Stimulated activated CD4-positive, alpha-beta T cell treated with anti-CD3 and anti-CD28 coated beads, Interleukin-2, amount 100 ng/mL, for 4 hours (primary cell): ENCODE measurements at places on chromosomes 7 and 10.
A peak's percentile ranks its signal among the peaks of the same experiment; 100 is the strongest.

GRCh38 chr7:52463341-52463740 is 572.1 kb upstream of the POM121L12 start:
- DNase-seq = no peak

- no peak for DNase-seq
Measured at GRCh38 chr7:20214921-20215669, 2.1 kb downstream of the MACC1 start.

DNA sequence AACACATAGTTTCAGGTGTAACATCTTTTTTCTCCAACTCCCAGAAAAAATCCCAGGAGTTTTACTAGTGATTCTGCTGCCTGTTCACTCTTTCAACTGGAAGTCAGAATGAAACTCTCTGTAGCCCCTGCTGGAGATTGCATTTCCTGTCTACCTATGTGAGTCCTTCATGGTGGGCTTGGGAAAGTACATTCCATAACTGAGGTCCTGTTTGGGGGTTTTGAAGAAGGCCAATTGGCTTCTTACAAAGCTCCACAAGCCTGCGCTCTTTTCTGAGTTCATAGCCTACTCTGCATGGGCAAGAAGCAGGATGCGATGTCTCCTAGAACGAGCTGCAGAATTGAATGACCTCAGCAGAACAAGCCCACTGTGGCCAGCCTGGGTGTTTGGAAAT is 86.7 kb downstream of the LYZL2 start:
- no peak for DNase-seq

GRCh38 chr10:91435241-91435640 is 25.1 kb downstream of the HECTD2 start:
- DNase-seq = no peak

- no peak for DNase-seq
Measured at GRCh38 chr7:32447218-32447617, 43.0 kb downstream of the LSM5 start.

- peak; percentile 50 for DNase-seq
Measured at GRCh38 chr7:100396421-100396982, 23.2 kb downstream of the PILRA start.

GRCh38 chr10:58666024-58666423 is 153.4 kb downstream of the BICC1 start:
- DNase-seq = no peak

GRCh38 chr7:30937416-30937815 is 25.8 kb downstream of the AQP1 start:
- DNase-seq = no peak

DNA sequence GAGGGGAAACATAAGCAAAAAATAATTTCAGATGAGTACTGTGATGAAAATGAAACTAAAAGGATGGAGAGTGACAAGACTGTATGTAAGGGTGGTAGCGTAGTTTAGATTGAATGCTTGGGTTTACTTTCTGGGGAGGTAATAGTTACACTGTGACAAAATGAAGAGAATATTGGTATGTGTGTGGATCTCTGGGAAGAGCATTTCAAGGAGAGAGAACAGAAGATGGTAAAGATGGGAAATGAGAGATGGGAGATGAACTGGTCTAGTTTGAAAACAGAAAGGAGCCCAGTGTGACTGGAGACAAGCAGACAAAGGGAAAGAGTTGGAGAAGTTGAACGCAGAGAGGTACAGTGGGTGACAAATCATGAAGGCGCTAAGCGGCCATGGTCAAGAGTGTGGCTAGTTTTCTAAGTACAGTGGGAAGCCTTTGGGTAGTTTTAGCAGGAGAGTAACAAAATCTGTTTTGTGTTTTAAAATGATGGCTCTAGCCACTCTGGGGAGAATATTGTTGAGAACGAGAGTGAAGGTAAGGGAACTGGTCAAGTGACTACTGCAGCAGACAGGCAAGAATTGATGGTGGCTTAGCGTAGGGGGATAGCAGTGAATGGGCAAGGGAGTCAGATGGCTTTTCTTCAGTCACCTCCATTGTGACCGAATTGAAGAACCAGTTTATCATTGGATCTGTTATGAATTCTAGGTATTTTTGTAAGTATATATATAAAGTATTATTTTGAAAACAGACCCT is 22.6 kb downstream of the PALS2 start:
- DNase-seq = no peak

GRCh38 chr7:123348690-123349089 is 148.9 kb upstream of the SLC13A1 start:
- DNase-seq = no peak

DNA sequence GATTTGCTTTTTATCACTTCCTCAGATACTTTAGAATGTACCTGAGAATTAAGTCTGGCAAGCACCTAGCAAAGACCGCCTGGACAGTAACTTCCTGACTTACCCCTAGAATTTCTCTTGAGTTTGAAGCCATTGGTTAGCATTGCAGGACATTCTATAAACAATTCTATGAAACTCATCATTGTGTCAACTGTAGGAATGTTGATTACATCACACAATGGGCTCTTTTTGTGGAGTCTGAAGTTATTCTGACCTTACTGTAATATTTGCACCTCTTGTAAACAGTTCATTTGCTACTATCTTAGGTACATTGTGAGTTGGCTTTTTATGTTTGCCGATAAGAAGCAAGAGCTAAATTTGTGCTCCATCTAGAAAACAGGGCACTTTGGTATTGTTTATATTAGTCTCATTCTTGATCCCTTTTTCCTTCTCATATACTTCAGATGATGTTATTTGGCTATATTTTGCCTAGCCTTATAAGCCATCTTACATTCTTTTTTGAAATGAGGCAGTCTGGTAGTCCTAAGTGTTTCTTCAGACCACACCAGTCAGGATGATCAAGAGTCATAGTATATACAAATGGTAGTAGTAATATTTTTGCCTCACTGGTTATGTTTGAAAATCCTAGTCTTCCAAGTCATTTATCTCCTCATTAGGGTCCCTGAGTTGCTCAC is 52.4 kb downstream of the CASD1 start:
- DNase-seq = no peak

DNA sequence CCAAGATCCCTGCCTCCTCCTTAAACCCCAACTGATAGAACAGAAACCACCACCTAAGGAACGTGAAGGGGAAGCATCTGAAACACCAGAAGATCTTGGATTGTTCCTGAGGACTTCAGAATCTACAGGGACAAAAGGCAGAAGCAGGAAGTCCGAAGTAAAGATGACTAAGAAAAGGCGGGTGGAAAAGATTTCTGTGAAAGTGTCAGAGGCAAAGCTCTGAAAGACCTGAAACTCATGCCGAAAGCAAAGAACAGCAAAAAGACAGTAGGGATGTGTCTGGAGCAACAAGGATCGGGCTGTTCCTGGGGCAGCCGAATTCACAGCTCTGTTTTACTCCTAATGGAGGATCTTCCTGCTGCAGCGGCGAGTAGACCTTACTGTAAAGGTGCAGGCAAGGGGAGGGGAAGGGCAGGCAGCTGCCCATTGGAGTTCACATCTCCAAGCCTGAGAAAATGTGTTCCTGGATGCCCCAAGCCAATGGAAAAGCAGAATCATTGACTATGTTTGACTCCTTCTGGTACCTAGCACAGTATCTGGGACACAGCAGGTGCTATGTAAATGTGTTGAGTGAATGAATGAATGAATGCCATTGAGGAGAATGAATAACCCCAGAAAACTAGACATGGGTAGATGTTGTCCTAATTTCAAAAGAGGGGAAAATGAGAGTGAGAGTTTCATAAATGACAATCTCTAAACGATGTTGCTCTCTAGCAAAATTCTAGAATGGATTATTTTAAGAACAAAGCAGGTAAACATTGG is 40.4 kb downstream of the PDIA4 start:
- DNase-seq = no peak

DNA sequence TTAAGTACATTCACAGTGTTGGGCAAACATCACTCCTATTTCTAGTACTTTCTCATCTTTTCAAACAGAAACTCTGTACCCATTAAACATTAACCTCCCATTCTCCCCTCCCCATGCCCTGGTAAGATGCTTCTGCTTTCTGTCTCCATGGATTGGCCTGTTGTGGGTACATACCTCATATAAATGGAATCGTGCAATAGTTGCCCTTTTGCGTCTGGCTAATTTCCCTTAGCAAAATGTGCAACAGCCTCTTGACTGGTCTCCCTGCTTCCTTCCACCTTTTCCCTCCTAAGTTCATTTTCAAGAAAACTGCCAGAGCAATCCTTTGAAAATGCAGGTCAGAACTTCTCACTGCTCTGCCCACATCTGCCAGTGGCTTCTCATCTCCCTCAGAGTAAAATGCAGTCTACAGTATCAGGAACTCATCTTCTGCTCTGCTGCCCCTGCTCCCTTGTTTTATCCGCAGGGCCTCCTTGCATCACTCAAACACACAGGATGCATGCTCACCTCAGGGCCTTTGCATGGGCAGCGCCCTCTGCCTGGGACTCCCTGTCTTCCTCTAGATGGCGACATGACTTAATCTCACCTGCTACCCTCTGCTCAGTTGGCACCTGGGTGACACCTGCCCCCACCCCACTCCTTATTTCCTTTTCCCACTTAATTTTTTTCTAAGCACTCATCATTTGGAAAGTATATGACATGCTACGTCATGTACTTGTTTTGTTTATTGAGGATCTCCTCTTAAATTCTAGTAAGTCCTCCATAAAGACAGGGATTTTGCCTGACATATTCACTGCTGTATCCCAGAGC is 44.3 kb upstream of the ECHDC3 start:
- no peak for DNase-seq

GRCh38 chr7:4151926-4152549 is 530.1 kb upstream of the FOXK1 start:
- DNase-seq = no peak

GRCh38 chr7:35909870-35910357 is 109.1 kb downstream of the SEPTIN7 start:
- no peak for DNase-seq

DNA sequence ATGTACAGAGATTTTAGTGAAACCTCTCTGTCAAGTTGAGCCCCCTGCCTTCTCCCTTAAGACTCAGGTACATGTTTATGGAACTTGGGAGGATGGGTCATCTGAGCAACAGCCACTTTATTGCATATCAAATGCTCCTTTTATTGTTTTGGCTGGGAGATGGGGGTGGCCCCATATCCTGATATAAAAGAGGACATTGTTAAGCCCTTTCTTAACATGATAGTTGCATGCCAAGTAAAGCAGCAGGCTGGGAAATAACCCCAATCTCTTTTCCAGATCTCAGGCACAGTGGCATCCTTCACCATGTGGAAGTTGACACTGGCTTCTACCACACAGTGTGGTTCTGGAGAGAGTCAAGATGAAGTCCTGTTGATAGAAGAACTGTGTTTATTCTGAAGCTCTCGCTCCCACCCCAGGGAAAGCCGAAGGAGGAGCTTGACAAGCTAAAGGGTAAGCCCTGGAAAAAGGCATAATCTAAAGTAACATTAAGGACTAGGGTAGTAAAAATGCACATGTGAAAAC is 746.7 kb downstream of the SUGCT start:
- no peak for DNase-seq

GRCh38 chr7:72805526-72806494 is 22.2 kb downstream of the TYW1B start:
- no peak for DNase-seq

DNA sequence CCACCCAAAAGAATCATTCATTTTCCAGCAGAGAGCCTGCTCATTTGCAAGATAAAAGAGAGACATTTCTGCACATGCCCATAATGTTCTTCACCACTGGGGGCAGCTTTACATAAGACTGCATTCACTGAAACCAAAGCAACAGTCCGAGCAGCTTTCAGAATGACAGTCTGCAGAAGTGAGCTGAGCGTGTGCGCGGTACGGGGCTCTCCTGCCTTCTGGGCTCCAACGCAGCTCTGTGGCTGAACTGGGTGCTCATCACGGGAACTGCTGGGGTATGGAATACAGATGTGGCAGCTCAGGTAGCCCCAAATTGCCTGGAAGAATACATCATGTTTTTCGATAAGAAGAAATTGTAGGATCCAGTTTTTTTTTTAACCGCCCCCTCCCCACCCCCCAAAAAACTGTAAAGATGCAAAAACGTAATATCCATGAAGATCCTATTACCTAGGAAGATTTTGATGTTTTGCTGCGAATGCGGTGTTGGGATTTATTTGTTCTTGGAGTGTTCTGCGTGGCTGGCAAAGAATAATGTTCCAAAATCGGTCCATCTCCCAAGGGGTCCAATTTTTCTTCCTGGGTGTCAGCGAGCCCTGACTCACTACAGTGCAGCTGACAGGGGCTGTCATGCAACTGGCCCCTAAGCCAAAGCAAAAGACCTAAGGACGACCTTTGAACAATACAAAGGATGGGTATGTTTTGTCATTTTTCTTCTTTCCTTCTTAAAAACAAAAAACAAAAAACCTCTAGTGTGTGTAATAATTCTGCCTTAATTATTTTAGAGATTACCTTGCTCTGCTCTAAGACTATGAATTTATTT is at the start of gene LRRTM3:
LRRTM3 (plus strand) TSS at position 141 of the 820 bp plus-strand sequence.
- DNase-seq = no peak

DNA sequence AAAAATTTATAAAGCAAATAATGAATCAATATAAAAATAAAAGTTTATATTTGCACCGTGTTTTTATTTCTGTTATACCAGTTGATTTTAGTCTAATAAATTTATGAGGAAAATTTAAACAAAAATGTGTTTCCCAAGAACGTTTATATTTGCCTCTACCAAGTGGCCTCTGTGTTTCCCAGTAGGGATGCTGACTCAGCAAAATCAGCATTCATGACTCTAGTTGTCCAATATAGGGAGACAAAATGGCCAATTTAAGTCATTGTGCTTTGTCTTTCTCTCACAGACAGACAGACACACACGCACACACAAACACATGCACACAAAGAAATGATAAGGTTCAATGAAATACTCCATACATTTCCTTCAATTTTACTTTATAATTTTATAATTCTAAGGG is 942.5 kb upstream of the ZWINT start:
- no peak for DNase-seq

DNA sequence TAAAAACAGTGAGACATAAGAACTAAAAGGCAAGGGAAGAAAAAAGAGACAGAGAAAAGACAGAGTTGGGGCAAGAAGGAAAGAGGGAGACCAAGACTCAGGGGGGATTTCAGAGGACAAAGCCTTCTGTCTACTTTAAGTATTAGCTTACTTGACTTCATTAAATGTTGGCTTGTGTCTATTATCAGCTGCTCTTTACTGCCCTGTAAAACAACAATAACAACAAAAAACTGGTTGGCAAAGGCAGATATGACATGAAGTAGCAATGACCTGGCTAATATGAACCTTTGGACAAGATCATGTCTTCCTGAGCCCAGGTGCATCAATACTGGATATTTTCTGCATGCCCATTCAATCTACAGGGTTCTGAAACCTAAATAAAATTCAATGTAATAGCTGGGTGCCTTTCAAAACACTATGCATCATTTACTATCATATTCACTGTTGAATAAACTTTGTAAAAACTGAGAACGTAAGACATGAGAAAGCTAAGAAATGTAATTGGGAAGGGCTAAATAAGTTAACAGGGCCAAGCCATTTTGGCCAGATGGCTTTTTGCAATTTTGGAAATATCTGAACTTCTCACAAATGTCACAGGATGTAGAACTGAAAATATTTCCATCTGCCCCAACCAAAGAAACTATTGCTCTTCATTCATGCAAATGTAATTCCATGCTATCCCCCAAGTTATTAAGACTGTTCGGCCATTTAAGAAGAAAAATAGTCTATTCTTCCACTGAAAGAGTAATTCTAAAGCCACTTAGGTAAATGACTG is 49.4 kb downstream of the LRRN3 start:
- DNase-seq = no peak
